ENCODE measurements at places on chromosomes 7 and 10.
A peak's percentile ranks its signal among the peaks of the same experiment; 100 is the strongest.

GRCh38 chr7:41334071-41334862 lies 368.6 kb downstream of the INHBA start:
- DNase-seq: no peak

- DNase-seq: no peak
Observed at GRCh38 chr7:103031781-103032180, 42.8 kb downstream of the FBXL13 start.

DNA sequence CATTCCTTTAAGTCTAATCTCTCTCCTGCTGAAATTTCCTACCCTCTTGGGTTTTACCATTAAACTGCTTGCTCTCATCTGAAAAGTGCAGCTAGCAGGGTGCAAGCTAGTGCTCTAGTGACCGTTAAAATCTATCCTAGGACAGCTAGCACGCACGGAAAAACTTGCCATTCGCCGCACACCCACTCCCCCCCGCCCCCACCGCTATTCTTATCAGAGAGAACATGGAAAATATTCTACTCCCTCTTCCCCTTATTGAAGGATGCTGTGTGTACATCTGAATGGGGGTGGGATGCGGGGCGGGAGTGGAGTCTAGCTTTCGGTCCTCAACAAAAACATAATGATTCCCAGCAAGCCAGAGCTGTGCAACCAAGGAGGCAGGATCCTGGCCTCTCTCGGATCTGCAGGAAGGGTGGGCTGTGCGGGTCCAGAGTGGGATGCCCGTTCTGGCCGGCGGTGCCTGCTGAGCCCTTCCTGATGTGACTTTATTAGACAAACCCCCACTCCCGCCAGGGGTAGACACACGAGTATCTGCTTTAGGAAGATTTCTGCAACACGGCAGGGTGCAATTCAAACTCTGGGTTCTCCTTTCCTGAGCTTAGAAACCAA lies 1.1 kb upstream of the ADRA2A start:
- DNase-seq: no peak

GRCh38 chr7:41702635-41703371 lies at the start of gene INHBA:
INHBA (minus strand) TSS chr7:41703090; CDS start chr7:41700374, 2,716 bp downstream.
- no peak for DNase-seq

- no peak for DNase-seq
Observed at GRCh38 chr7:104252409-104253134, 44.8 kb upstream of the ORC5 start.

- no peak for DNase-seq
Observed at GRCh38 chr10:74067373-74068352, 69.7 kb downstream of the VCL start.

- DNase-seq: no peak
Observed at GRCh38 chr7:81515009-81515408, 254.8 kb downstream of the HGF start.

GRCh38 chr10:129371541-129371940 lies 95.5 kb upstream of the MGMT start:
- no peak for DNase-seq

DNA sequence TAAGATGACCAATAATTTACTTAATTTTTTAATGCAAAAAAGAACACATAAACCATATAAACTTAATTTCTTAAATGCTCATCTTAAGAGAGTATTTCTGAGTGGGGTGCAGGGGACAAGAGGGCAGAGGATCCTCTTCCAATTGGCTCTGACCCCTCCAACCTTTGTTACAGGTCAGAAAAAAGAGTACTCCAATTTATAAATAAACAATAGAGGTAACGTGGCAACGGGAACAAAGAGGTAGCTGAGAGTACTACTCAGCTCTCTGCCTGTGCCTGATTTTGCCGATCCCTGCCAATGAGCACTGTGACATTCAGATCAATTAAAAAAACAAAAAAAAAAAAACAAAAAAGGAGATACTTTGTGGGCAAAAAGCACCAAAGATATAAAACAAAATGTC lies 307.9 kb downstream of the PARD3 start:
- DNase-seq: no peak

DNA sequence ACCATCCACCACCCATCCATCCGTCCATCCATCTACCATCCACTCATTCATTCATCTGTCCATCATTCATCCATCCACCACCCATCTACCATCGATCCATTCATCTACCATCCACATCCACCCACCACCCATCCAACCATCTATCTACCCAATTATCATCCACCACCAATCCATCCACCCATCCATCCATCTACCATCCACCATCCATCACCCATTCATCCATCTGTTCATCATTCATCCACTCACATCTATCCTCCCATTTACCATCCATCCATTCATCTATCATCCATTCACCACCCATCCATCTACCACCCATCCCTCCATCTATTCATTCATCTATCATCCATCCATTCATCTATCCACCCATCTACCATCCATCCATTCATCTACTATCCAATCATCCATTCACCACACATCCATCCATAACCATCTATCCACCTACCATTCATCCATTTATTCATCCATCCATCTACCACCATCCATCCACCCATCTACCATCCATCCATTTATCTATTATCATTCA lies 188.8 kb downstream of the JCAD start:
- DNase-seq: no peak

- no peak for DNase-seq
Observed at GRCh38 chr7:115435178-115435577, 513.3 kb downstream of the MDFIC start.

- DNase-seq: no peak
Observed at GRCh38 chr7:116863936-116864500, 1.6 kb downstream of the CAPZA2 start.

- no peak for DNase-seq
Observed at GRCh38 chr10:75137533-75138438, 26.3 kb downstream of the SAMD8 start.

GRCh38 chr7:152145853-152146466 lies 120.5 kb downstream of the GALNT11 start:
- DNase-seq: peak; percentile 1

GRCh38 chr7:33062023-33062781 lies at the start of gene NT5C3A:
NT5C3A (minus strand) TSS chr7:33062776; CDS start chr7:33062705, 71 bp downstream.
- peak; percentile 15 for DNase-seq

DNA sequence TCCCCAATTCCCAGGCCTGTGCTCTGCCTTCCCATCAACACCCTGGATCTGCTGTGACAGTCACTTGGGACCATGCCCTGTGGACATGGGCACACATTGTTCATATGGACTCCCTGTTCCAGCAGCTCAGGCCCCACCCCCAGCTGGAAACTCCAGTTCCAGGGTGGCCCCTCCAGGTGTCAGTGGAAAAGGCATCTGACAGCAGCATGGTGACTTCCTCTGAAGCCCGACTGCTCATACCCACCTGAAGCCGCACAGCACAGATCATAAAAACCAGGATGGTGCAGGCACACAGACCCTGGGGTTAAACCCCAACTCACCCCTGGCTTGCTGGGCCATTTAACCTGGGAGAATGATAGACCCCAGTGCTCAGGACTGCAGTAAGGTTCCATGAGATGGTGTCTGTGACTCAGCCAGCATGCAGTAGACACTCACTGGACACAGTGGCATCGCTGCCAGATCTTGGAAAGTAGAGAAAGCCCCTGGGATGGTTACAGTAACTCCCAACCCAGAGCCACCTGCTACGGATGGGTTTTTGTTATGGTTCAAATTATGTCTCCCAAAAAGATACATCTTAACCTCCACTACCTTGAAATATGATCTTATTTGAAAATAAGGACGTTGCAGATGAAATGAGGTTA lies 72.6 kb upstream of the NANOS1 start:
- DNase-seq: no peak

DNA sequence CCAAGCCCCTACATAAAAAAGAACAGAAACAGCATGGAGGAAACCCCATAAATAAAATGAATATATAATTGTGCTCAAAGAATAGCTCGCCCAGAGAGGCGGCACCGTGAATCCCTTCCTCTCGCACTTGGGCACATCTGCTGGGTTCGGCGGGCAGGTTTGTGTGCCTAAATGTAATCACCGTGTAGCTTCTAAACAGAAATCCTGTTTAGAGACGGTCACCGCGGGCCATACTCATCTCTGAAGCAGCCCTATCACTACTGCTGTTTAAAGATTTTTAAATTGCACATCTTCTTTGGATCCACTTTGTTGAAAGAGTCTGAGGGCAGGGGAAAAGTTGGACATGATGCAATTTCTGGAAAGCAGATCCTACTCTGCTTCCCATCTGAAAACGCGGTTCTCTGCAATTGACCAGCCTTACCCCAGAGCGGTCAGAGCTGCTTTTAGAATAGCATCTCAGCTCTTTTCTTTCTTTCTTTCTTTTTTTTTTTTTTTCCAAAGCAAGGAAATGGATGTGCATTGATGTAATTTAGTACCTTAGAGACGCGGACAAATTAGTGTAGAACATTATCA lies 6.4 kb downstream of the DRGX start:
- no peak for DNase-seq

DNA sequence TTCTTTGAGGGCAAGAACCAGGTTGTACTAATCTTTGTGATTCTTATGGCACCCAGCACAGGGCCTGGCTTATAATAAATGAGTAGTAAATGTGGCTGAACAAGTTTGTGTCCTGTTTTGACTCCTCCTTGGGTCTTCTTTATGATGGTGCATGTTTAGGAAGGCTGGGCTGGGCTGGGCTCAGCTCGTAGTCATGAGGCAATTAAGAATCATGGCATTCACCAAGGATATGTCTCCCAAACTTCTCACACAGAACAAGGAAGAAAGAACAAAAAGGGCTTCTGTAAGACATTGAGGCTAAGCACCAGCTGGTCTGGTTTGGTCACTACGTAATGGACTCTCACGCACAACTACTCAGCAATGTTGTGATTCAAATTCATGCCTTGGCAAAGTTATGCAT lies 30.5 kb upstream of the YAE1 start:
- no peak for DNase-seq

GRCh38 chr7:117610396-117610795 lies 130.6 kb downstream of the CFTR start:
- no peak for DNase-seq

DNA sequence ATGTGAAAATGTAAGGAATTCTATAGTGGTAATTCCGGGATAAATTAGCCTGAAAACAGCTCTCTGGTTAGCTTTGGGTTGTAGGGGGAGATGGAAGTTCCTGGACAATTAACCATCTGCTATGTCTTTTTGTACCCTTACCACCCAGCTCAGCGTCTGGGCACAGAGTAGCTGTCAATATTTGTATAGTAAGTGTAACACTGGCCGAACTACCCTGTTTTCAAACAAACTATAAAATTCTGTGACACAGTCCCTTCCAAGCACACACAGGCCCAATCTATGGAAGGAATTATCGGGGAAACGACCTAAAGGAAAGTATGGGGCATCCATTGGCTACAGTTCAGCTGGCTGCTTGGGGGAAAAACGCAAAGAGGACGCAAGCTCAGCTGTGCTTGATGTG lies 869 bp upstream of the LHFPL3 start:
- no peak for DNase-seq

DNA sequence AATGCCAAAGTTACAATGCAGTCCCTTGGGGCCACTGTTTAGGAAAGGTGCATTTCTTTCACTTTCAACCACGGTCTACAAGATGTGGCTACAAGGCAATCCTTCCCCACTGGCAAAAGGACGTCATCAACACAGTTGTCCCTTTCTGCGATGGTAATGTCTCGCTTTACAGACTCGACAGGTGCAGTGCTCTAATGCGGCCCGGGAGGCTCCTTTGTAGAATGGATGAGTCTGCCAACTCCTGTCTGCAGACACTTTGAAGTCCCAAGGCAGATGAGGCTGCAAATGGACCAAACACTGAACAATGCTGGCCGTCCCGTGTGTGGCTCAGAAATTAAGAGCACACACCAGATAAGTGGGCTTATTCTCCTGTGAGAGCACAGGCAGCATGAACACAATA lies 133.7 kb downstream of the PIP4K2A start:
- DNase-seq: no peak

- DNase-seq: no peak
Observed at GRCh38 chr7:122383934-122384333, 79.4 kb upstream of the FEZF1 start.

GRCh38 chr7:151930695-151931094 lies 25.6 kb upstream of the GALNTL5 start:
- DNase-seq: no peak
